ENCODE measurements at places on chromosomes 12 and 14.

DNA sequence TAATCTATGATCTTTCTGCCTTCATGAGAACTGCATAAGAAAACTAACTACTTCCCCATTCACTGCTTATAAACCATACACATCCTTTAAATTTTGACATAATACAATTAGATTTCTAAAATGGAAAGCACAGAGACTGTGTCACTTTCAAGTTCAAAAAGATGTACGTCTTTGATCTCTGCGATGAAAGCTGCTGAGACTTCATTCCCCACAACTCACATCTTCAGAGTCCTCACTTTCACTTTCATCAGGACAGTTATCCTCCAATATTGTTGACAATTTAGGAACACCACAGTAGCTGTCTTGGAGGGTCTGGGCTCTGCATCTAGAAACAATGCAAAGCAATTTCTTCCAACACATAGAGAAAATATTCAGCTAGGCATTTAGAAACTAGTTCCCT is 47.9 kb upstream of the KCNC2 start:
- DNase-seq, result no peak

GRCh38 chr14:93101181-93101580 is 14.5 kb downstream of the ITPK1 start:
- no peak for DNase-seq

DNA sequence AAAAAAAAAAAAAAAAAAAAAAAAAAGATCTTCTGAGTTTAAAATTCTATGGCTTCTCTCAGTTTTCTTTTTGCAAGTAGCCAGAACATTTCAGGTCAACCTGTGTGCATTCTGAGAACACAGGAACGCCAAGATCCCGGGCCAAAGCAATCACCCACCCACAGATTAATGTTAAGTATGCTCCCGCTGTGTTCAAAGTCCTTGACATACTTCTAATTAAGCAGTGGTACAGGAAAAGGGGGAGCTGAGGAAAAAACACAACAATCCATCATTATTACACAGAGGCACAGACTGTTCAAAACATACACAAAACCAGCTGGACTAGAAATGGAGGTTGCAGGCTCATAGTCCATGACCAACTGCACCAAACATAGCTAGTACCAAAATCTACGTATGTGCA is 2.8 kb downstream of the FBXO21 start:
- no peak for DNase-seq

DNA sequence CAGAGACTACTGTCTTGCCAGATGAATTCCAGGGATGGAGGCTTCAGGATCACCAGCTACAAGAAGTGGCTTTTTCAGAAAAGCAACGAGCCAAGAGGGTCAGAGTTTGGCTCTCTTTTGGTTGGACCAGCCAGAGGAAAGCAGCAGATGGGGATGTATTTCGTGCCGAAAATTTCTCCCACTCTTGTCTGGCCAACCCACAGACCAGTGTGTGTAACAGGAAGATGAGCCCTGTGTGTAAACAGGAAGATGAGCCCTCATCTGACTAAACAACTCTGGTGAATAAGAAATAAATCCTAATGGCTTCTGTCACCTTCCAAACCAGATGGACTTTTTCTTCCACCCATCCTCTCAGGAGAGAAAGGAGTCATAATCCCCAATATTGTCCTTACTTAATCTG is 13.1 kb downstream of the GPR68 start:
- DNase-seq, result no peak

DNA sequence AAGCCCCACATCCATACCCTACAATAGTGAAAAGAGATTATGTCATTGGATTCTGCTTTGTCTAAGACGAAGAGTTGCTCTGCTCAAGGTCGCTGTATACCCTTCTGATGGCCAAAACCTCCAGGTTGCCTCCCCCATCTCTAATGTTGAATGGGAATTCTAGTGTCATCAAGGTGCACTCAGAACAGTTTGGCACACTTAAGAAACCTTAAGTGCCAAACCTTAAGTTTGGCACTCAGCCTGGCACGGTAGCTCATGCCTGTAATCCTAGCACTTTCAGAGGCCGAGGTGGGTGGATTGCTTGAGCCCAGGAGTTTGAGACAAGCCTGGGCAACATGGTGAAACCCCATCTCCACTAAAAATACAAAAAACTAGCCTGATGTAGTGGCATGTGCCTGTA is 1245.6 kb upstream of the SEL1L start:
- no peak for DNase-seq

DNA sequence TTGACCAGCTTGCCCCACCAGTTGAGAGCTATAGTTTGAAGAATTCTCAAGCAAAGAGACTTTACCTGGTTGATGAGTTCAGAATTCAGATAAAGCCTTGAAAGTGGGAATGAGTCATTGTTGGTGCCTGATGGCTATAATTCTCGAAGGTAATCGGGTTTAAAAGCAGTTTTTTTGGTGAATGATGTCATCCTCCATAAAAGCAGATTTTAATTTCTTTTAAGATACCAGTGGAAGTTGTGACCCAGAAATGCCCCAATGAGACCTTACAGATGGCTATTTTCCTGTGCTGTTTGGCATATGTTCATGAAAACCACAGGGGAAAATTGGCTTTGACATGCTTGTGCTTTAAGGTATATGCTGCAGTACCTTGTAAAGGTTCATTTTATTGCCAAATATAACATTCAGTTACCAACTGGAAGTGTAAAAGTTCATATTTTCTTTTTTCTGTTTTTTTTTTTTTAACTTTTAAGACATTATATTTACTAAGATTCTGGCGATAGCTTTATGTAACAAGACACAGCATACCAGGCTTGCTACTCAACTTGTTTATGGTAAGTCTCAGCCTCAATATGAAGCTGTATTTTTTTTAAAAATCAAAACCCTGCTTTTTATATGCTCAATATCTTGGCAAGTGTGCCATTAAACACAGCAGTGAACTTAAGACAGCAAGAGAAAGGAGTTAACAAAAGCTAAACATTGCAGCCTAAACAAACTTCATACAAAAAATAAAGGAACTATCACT is 119.3 kb downstream of the LMNTD1 start:
- no peak for DNase-seq

DNA sequence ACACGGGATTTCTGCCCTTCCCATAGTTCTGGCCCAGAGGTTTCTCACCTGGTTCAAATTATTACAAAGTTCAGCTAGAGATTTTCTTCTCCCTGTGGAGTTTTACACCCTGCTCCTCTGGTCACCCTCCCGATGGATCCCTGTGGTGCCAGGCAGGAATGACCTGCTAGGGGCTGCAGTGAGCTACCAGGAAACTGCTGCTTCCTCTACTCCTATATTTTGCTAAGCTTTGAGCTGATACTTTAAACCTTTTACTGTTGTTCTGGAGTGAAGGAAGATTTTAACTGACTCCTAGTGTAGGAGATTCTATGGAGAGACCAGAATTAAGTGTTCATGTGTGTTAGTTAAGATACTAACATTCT is 30.4 kb upstream of the LRIG3 start:
- DNase-seq, result no peak

GRCh38 chr14:30125322-30125979 is 197.8 kb upstream of the PRKD1 start:
- DNase-seq, result no peak

DNA sequence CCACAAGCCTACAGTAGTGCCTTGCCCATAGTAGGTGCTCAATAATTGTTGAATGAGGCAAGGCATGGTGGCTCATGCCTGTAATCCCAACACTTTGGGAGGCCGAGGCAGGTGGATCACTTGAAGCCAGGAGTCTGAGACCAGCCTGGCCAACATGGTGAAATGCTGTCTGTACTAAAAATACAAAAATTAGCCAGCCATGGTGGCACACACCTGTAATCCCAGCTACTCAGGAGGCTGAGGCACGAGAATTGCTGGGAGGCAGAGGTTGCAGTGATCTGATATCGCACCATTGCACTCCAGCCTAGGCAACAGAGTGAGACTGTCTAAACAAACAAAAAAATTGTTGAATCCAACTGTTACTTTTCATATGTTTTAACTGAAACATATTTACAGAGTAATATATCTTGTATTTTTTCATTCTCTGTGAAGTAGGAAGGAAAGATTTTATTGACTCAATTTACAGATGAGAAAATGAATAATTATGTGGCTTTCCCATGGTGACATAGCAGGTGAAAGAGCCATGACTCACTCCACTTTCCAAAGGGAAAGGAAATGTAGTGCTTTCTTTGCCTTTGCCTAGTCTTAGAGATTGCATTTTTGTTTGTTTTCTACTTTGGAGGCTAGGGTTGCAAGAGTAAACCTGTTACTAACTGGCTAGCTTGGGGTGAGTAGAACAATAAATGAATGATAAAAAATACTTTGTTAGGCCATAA is 95.4 kb upstream of the SLC38A4 start:
- DNase-seq, result no peak
